Hindlimb muscle (tissue), 1 donor: ENCODE measurements at places on chromosomes 1 and 21.

DNA sequence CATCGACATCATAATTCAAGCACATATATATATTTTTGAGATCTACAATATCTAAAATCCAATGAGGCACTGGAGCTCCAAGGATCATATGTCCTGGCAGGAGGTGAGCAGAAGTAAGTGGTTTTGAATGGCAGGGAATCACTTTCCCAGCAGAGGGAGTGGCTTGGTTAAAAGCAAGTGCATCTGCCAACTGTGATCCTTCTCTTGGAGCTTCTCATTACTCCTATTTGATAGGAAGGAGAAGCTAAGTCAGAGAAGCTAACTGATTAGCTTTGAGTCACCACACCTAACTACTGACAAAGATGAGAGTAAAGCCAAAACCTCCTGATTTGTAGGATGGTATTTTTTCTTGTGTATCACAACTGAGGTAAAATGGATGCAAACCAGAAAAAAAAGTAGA is 55.0 kb downstream of the ALG14 start:
- no peak for DNase-seq

GRCh38 chr1:88216441-88216840 is 467.6 kb upstream of the PKN2 start:
- no peak for DNase-seq

- DNase-seq = no peak
These were observed 1033.0 kb upstream of the ADGRL2 start for GRCh38 chr1:80767711-80768110.

- no peak for DNase-seq
These were observed 1512.0 kb upstream of the PRMT6 start for GRCh38 chr1:105544475-105544874.

GRCh38 chr21:37704751-37705150 is 211.5 kb downstream of the KCNJ6 start:
- DNase-seq = no peak

DNA sequence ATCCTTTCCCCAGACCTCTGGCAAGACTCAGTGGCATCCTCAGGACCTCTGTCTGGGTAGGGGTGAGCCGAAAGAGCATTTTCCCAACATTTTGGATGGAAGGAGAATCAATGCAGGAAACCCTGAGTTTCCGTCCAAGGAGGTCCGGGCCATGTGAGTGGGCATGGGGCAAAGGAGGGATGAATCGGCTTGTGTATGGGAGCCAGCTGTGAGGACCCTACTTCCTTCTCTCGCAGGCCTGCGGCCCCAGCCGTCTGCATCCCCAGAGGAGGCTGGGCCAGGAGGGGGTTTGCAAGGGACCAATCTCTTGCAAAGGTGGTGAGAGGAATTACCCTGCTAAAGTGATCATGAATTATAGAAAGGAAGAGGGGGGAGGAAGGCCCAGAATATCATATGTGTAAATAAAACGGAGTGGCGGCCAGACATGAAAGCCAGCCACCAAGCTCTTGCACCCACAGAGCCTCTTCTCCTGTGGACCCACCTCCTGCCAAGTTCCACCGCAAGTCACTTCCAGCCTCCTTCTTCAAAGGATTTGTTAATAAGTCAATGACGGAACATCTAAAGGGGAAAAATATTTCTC is 48.2 kb upstream of the POU3F1 start:
- no peak for DNase-seq

GRCh38 chr1:107548276-107548675 is 407.4 kb downstream of the NTNG1 start:
- no peak for DNase-seq

DNA sequence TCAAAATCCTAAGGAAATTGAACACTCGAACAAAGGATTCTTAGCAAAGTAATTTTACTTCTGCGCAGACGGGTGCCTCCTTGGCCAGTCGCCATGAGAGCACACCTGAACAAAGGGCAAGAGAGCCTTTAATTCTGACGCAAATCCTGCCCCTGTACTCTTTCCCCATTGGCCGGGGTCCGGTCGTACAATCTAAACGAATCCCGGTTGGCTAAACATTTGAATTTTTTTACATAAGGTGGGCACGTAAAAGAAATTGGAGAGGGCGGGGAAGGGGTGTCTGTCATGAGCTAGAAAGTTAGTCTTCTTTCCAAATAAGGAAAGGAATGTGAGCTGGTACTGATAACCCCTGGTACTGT is 8.2 kb upstream of the IL22RA1 start:
- no peak for DNase-seq

GRCh38 chr1:31428436-31429221 is 15.6 kb downstream of the SERINC2 start:
- DNase-seq = no peak

GRCh38 chr1:215156232-215156631 is 73.7 kb downstream of the KCNK2 start:
- DNase-seq = no peak

DNA sequence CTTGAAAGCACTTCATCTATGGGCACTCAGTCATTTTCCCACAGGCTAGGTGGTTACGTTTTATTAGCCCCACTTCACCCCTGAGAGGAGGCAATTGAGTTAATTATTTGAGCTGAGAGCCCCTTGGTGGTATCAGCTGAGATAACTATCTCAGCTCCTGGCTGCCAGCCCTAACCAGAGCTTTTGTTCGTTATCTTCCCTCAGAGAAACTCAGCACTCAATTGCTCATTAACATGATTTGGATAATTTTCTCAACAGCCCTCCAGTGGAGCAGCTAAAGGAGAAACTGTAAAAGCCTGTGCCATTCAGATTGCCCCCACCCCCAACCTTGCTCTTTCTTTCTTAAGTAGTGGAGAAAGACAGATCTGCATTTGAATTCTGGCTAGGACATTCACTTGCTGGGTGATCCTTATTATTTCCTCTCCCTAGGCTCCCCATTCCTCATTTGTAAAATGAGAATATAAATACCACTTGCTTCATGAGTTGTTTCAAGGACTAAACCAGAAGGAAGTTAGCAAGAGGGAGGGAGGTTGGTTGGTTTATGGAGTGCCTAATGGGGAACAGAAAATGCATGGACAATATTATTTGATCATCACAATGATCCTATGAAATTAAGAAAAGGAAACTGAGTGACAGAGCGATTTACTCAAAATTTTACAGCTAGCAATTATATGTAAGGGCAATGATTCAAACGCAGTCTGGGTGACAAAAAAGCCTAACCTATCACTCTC is 218.7 kb upstream of the FGGY start:
- no peak for DNase-seq

- no peak for DNase-seq
These were observed 30.2 kb downstream of the TMEM50B start for GRCh38 chr21:33449616-33450015.

GRCh38 chr1:174556392-174556791 is 108.6 kb downstream of the GPR52 start:
- no peak for DNase-seq
